MM.1S (cell line): ENCODE measurements at places on chromosomes 12 and 14.

DNA sequence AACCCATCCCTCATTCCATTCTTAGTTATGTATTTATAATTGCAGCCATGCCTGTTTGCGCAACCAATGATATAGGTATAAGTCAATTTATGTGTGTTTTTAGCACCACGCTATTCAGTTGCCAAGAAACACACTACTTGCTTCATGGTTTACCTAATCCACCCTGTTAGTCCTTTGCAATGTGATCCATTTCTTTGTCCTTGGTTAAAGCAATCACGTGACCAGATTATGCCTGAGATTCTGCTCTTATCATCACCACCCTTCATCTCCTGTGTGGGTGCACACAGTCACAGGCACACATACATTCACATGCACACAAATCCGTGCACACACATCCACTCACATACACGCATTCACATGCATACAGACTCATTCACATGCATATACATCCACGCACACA lies 52.3 kb upstream of the KCNA5 start:
- DNase-seq: no peak

- DNase-seq: no peak
Observed at GRCh38 chr14:68596211-68596610, 196.7 kb downstream of the ZFP36L1 start.

DNA sequence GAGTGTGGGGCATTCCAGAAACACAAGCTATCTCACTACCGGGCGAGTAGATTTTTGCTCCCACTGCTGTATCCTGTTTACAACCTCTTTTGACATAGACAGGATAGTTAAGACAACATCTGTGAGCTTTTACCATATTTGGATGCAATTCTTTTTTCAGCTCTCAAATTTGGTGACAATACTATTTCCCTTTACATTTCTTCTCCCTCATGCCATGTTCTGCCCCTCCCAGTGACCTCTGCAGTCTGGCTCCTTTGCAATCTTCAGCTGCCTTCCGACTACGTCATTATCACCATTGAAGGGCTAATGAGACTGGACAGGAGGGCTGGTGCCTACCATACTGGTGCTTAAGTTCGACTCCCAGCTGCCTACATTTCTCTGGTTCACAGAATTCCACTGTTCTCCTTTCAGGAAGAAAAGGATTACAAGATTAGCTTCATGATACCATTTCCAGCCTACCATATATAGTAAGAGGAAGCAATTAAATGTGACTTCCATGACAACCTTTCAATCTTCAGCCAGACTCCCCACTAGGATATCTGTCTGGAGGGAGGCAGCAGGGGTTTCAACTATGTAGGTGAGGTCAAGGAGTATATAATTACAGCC lies 251.6 kb downstream of the PHLDA1 start:
- no peak for DNase-seq

GRCh38 chr14:96198430-96199130 lies 6.1 kb upstream of the BDKRB2 start:
- no peak for DNase-seq

DNA sequence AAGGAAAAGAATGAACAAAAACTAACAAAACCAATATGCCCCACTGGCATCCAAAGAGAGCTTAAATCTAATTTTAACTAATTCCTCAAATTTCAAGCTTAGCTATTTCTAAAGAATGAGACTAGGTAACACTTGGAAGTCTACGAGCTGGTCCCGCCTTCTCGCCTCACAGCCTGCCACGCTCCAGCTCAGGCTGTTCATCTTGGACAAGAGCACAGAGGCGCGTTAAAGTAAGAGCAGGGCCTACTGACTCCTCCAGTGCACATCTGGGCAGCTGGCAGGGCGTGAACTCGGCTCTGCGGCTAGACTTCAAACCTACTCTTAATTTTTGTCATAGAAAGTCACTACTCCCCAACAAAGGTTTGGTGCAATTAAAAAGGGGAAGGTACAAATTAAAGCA lies 64.6 kb downstream of the DICER1 start:
- DNase-seq: no peak

DNA sequence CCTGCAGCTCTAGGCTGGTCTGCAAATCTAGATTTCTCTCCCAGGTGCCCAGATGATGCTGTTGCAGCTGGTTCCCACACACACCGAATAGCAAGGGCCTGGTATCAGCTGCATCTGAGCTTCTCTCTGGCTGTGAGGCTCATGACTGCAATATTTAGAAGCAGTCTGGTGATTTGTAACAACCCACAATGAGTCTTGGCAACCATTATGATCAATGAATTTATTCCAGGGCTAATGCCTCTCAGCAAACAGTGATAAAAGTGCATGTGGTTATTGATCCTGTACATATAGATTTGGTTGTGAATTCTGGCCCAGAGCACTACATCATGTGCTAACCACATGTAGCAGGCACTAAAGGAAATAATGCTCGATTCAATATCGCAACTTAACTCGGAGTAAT lies 114.3 kb downstream of the ASCL4 start:
- DNase-seq: no peak

- no peak for DNase-seq
Observed at GRCh38 chr12:131223171-131223761, 269.6 kb downstream of the ADGRD1 start.

DNA sequence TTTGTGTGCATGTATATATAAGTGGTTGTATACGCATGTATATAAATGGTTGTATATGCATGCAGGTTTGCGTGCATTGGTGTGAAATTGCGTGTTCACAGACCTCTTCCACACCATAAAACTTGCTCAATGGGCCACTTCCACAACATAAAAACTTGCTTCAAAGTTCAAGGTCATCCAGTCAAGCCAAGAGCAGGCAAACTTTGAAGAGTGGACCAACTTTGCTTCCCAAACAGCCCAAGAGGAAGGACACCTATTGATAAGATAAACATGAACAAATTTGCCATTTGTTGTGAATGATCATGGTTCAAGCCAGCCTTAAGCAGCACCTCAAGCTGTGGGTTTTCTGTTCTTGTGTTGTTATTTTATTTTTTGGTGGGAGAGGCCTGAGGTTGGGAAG lies 25.2 kb upstream of the PPP1CC start:
- DNase-seq: no peak

DNA sequence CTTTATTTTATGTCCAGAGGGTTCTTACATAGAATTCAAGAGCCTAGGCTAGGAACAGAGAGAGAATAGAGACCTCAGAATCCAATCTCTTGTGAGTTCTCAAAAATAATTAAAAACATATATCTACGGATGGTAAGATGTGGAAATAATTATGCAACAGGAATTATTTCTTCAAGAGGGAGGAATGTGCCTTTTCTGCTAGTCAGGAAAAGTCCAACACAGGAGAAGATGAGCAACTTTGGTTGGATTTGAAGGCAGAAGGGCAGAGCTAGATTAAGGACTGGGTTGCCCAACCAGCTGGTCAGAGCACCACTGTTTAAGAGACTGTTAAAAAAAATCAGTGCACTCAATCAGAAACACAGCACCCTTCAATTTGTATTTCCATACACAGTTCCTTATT lies 365.5 kb downstream of the ETNK1 start:
- DNase-seq: no peak

GRCh38 chr14:55977392-55978150 lies 140.6 kb upstream of the PELI2 start:
- DNase-seq: no peak

- no peak for DNase-seq
Observed at GRCh38 chr12:42982828-42983227, 393.3 kb upstream of the PRICKLE1 start.

DNA sequence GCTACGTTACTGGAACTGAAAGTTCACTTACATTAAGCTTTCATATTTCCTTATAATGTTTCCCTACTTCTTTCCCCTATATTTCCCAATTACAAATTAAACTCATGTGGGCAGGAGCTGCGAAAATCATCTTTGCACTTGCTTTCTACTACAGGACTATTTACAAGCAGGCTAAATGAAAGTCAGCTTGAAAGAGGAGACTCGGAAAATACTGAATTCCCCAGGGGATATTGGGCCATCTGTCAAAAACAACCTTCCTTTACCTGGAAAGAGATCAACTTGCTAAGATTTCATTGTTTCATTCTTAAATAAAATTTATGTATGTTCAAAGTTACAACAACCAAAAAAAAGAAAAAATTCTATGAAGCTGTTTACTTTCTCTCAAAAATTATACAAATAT lies 92.8 kb upstream of the BBS10 start:
- no peak for DNase-seq

- no peak for DNase-seq
Observed at GRCh38 chr14:35705636-35706035, 103.5 kb downstream of the RALGAPA1 start.

GRCh38 chr12:126069549-126070165 lies 1004.4 kb downstream of the AACS start:
- peak; percentile 55 for DNase-seq

GRCh38 chr14:52338051-52338681 lies 24.1 kb downstream of the PTGER2 start:
- no peak for DNase-seq

- no peak for DNase-seq
Observed at GRCh38 chr12:3137268-3137781, 60.1 kb downstream of the TSPAN9 start.

DNA sequence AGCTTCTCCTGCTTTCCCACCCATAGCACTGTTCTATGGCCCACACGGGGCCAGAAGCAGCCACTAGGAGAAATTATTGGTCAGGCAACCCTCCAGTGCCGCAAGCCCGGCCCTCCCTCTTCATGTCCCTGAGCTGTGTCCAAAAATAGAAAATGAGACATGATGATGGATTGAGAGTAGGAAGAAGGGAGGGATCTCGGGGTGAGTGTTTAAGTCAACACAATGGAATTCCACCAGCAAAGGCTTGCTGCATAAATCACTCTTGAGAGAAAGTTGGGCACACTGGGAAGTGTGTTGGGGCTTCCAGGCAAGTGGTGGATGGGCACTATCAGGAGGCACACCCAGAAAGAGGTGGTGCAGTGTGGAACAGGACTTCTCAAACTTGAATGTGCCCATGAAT lies 94.2 kb downstream of the LLPH start:
- DNase-seq: no peak

- DNase-seq: no peak
Observed at GRCh38 chr14:30484976-30485375, 74.0 kb upstream of the G2E3 start.

DNA sequence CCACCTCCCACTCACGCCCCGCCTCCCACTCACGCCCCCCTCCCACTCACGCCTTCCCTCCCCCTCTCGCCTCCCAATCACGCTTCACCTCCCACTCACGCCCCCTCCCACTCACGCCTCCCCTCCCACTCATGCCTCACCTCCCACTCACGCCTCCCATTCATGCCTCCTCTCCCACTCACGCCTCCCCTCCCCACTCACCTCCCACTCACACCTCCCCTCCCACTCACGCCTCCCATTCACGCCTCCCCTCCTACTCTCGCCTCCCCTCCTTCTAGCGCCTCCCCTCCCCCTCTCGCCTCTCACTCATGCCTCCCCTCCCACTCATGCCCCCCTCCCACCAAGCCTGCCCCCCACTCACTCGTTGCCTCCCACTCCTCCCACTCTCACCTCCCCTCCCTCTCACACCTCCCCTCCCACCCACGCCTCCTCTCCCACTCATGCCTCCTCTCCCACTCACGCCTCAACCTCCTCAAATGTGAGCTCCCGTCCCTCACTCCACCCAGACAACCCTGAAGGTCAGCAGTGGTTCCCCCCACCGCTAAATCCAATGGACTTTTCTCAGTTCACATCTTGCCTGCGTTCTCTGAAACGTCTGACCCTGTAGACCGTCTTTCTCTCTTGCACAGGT lies 39.8 kb downstream of the TMEM63C start:
- no peak for DNase-seq

- no peak for DNase-seq
Observed at GRCh38 chr14:94581127-94581999, at the start of gene SERPINA5. Gene SERPINA5, plus strand, starts transcription at chr14:94581426. Its CDS starts 5,937 bp downstream, at chr14:94587363.

DNA sequence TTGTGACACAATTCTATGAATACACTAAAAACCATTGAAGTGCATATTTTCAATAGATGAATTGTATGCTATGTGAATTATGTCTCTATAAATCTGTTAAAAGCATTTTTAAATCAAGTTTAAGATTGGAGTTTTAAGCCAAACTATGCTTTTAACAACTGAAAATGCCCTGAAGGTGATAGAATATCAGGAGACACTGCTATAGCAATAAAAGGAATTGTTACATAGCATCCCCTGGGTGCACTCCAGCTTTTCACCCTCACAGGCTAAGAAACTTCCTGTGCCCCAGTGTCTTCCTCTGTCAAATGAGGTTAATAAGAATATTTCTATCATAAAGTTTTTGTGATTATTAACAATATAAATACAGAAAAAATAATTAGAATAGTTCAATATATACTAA lies 472.7 kb upstream of the TMPO start:
- no peak for DNase-seq

- peak; percentile 63 for DNase-seq
Observed at GRCh38 chr12:6852651-6853354, 853 bp downstream of the USP5 start.

DNA sequence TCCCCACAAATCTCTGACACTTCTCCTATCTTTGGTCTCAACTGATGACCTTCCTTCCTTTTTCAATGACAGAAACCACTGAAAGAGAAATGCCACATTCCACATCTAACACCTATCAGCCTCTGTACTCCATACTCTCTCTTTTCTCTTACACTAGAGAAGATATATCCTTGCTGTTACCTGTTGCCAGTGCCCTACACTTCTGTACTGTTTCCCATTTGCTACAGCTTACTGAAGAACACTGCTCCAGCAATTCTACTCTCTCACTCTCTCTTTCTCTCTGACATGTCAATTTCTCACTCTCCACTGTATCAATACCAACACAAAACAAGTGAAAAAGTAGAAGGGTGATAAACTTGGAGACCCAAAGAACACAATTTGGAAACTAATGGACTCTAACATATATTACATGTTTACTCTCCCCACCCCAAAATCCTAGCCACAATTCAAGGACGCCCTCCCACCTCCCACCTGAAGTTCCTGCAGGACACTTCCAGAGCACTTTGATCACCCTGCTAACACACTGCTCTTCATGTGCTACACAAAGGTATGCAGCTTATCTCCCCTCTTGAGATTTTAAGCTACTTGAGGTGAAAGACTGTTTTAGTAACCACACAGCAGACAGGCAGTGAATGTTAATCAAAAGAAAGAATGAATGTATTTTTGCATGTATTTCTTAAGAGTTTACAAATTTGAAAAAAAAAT lies 95.0 kb downstream of the MED13L start:
- no peak for DNase-seq

DNA sequence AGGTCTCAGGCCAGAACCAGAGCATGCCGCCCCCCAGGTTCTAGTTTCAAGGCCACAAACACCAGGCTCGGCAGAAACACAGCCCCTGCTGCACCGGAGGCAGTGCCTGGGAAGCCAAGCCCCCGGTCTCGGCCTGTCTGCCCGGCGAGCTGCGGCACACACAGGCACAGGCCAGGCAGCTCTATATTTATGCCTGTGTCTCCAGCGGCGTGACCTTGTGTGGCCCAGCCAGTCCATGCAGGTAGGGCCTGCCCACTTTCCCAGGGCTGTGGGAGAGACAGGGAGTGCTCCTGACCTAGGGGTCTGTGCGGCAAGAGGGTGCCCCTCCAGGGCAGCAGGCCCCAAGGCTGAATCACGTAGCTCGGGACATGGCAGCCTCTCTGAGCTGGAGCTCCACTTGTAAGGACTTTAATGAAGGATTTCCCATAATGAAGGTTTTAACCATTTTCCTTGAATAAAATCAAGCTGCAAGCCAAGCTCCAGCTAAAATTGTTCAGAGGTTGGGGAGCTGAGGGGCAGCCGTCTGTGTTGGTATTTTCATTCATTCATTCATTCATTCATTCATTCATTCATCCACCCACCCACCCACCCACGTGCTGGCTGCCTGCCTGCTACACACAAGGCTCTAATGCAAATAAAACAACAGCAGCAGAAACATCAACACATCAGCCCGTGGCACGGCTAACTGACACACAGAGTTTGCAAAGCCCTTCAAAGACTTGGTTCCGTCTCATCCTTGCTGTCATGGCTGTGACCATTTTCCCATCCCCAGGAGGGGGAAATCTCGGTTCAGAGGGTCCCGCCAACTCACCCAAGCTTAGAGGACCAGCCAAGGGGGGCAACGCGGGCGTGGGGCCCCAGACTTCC lies 92.0 kb downstream of the RFLNA start:
- DNase-seq: no peak
